ENCODE measurements at places on chromosomes 5 and 9. TPM values are rescaled to one million over a fixed set of nuclear protein-coding genes. Genes with fewer than 3 reads are reported as not detected.

DNA sequence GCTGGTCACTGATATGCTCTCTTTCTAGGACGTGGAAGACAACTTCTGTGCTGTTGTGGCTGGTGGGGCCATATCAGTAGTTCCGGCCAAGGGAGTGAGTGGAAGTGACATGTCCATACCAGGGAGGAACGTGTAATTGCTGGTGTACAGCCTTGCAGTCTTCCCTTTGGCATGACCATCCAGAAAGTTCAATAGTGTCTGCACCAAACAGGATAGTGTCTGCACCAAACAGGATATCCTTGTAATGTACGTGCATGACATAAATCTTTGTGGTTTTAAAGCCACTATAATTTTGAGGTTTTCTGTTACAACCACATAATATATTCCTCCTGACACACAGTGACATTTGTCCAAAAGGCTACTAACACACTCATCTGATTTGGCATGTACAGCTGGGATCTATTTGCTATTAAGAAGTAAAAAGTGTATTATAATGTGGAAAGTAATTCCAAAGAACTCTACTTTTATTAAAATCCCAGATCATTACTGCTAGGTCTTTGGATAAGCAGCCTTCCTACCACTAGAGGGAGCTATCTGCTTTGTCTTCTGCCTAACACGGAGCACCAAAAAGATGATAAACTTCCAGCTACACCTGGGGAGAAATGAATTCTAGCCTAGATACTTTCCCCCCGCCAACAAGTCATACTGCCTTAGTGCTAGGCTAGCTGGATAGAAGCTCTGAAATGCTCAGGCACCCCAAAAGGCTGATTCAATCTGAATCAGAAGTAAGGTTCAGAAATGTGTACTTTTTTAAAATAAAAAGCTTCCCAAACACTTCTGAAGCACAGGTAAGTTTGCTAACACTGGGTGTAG, 52.7 kb downstream of the RNF145 start:
- H3K36me3 ChIP-seq: no peaks in the 10 kb centered on the region
- H3K4me1 ChIP-seq: no peaks in the 10 kb centered on the region
- DNase-seq: no peak
- no peak overlapping the region for H3K27ac ChIP-seq

- peaks cover 23% of the 10 kb centered on the region for H3K4me1 ChIP-seq
- DNase-seq: no peak
- no peak overlapping the region for H3K4me3 ChIP-seq
- H3K27ac ChIP-seq: no peak overlapping the region
- H3K36me3 ChIP-seq: no peaks in the 10 kb centered on the region
Observed at GRCh38 chr9:130301483-130302286, 36.1 kb downstream of the HMCN2 start.

DNA sequence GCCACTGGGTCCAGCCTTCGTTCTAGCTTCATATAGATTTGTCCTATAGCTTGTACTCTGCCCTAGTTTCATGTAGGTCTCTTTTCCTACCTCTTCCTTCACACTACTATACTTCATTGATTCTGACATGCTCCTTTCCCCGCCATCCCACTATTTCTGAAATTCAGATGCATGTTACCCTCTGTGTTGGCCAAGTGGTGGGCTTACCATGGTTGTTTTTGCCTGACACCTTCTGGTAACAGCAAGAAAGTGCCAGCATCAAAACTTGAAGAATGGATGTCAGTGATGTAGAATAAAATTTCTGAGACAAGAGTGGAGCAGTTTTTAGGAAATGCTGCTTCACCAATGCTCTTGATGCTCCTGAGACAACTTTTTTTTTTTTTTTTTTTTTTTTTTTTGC, 19.5 kb upstream of the SERINC5 start:
- no peaks in the 10 kb centered on the region for H3K4me1 ChIP-seq
- H3K27ac ChIP-seq: no peak overlapping the region
- no peaks in the 10 kb centered on the region for H3K27me3 ChIP-seq
- no peaks in the 10 kb centered on the region for H3K36me3 ChIP-seq

- H3K27ac ChIP-seq: no peak overlapping the region
- H3K4me3 ChIP-seq: no peak overlapping the region
- DNase-seq: no peak
- H3K4me1 ChIP-seq: no peaks in the 10 kb centered on the region
Observed at GRCh38 chr5:75023368-75024159, 28.8 kb downstream of the GCNT4 start.

GRCh38 chr9:132729235-132729890, 59.1 kb downstream of the GTF3C4 start:
- H3K4me3 ChIP-seq: no peak overlapping the region
- H3K4me1 ChIP-seq: no peaks in the 10 kb centered on the region
- peaks cover 3% of the 10 kb centered on the region for H3K27me3 ChIP-seq
- no peak for DNase-seq
- no peak overlapping the region for H3K27ac ChIP-seq

Gene KCNIP1
- 0.47 TPM for total RNA-seq

Gene MYMK
- not detected for total RNA-seq
